A549 treated with GW870086 at 1 μM for 4 hours (cell line): ENCODE measurements at places on chromosomes 4 and X. TPM values are rescaled to one million over a fixed set of nuclear protein-coding genes. Genes with fewer than 3 reads are reported as not detected.

Gene CTAG1B
- total RNA-seq = not detected in 5 replicates

Gene SLC6A14
- total RNA-seq = 0.03 TPM in 1 of 5 replicates, not detected in the others

Gene KLHL4
- 5.6 to 7.4 TPM (median 7.0 TPM) in 5 replicates for total RNA-seq

Gene MAGEC2
- total RNA-seq = not detected in 5 replicates

Gene OGT
- total RNA-seq = 24.6 to 41.6 TPM (median 38.8 TPM) in 5 replicates

Gene FATE1
- total RNA-seq = not detected in 5 replicates

Gene XG
- 0.13 TPM in 1 of 5 replicates, not detected in the others for total RNA-seq

Gene NUDT11
- total RNA-seq = 2.6 to 3.0 TPM (median 2.8 TPM) in 5 replicates

Gene SAGE1
- 0.06 to 0.07 TPM (median 0.06 TPM) in 3 of 5 replicates, not detected in the others for total RNA-seq
